ENCODE measurements at places on chromosomes 2 and 18.
A peak's percentile ranks its signal among the peaks of the same experiment; 100 is the strongest.

DNA sequence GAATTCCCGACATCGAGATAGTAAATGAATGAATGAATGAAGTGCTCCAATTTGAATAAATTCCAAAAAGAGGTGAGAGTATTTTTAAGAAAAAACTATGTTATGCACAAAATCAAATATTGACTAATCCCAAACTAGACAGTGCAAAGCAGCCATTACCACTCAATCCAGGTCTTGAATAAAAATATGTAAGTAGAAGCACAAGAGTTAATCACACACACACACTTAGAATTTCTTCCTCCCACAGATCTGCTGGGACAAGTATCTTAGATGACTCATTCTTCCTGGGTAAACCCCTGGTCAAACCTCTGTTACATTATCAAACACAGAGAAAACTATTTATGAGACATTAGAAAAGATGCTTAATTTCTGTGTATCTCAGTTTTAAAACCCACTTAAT lies 102.0 kb downstream of the PLA2R1 start:
- DNase-seq: no peak

DNA sequence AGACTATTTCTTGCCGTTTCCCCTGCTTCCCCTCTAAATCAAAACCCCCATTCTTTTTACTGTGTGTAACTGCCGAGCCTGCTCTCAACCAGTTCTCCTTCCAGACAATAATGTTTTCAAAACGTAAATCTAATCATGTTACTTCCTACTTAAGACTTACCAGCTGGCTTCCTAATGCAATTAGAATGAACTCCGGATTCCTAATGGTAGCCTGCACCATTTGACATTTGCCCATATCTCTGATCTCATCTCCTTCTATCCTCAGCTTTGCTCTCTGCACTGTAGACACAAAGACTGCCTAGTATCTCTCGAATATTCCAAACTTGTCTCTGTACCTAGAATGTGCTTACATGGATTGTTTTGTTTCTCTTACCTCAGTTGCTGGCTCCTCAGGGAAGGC lies 12.9 kb downstream of the TTL start:
- DNase-seq: no peak

DNA sequence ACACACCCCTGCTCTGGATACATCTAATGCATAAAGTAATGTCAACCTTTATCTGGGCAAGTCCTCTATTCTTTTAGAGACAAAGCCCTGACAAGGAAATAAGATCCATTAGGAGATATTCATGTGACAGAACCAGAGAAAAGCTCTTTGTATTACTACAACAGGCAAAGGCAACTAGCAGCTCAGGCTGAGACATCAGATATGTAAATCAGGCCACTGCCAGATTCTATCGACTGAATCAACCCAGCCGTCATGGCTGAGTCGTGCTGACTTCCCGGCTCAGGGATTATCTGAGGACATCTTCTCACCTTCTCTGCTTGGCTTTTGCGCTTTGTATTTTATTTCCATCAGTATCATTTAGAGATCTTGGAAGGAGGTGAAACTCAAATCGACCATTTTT lies 294.5 kb downstream of the PLCL1 start:
- peak; percentile 16 for DNase-seq

DNA sequence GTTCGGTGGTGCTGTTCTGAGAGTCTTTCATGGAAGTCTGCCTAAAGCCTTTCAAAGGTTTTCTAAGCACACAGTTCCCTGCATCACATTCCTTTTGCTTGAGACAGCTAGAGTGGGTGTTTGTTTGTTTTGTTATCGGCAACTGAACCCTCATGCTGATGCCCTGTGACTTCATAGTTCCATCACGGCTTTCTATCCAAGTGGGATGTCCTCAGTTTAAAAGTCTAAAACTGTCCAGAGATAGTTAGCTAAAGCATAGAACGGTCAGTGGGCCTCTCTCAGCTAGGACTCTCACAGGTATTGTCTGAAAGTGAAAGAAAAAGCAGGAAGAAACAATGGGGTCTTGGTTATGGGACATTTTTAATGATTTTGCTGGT lies 337.3 kb downstream of the OSR1 start:
- peak; percentile 20 for DNase-seq

- DNase-seq: no peak
Measured at GRCh38 chr2:138979131-138979785, 199.1 kb upstream of the NXPH2 start.

DNA sequence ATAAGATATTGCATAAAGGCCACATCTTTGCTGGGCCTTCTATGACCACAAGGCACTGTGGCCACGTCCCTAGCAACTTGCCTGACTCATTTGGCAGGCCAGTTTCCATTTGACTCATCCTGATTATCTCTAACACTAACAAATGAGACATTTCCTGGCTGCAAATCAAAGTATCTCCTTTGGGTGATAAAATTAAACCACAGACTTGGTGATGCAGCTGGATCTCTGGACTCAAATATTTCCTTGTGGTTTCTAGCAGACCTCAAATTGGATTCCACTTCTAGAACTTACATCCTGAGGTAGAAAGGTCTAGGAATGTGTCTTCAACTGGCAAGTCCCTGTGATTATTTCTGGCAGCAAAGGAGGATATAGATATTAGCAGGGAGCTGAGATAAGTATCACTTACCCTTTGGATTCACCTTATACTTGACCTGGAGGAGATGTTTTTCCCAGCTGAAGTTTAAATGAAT lies 167.9 kb upstream of the NXPH2 start:
- DNase-seq: no peak

- no peak for DNase-seq
Measured at GRCh38 chr2:556485-556884, 120.7 kb downstream of the TMEM18 start.

- no peak for DNase-seq
Measured at GRCh38 chr2:238582159-238582558, 155.4 kb downstream of the ASB1 start.

- no peak for DNase-seq
Measured at GRCh38 chr18:8839281-8839680, 133.9 kb downstream of the MTCL1 start.

GRCh38 chr2:155633887-155634570 lies 698.5 kb downstream of the NR4A2 start:
- DNase-seq: no peak

- DNase-seq: no peak
Measured at GRCh38 chr2:211367711-211368110, 811.3 kb downstream of the CPS1 start.

GRCh38 chr2:134120733-134121630 lies 132.9 kb upstream of the MGAT5 start:
- no peak for DNase-seq

DNA sequence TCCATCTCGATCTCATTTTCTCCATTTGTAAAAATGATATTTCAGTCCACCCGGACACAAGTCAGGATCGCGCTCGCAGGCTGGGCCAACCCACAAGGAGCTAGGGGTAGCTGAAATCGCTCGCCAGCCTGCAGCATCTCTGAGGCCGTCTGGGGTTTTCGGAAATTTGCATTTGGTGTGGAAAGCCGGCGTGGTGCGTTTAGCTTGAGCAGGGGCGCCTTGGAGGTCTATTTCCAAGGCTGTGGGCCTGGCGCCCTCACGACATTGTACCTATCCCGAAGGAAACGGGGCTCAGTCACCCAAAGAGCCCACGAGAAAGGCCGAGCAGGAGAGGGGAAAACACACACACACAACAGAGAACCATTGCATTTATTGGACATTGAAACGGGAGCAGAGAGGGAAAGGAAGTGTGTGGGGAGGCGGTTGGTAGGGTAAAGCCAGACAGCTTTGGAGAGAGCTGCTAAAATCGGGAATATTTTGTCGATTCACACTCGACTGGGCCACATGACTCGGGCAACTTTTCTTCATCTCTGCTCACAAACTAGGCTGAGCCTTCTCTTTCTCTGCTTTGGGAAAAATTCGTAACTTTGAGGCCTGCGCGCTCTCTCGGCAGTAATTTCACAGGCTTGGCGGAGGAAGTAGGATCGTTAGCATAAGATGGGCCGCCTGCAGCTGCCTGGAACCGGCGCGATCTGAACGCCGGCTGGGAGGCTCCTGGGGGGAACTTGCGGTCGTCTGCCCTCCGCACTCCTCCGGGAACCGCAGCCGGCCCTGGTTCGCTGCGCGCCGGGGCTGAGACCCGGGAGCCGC lies 1.1 kb upstream of the HOXD8 start:
- no peak for DNase-seq

DNA sequence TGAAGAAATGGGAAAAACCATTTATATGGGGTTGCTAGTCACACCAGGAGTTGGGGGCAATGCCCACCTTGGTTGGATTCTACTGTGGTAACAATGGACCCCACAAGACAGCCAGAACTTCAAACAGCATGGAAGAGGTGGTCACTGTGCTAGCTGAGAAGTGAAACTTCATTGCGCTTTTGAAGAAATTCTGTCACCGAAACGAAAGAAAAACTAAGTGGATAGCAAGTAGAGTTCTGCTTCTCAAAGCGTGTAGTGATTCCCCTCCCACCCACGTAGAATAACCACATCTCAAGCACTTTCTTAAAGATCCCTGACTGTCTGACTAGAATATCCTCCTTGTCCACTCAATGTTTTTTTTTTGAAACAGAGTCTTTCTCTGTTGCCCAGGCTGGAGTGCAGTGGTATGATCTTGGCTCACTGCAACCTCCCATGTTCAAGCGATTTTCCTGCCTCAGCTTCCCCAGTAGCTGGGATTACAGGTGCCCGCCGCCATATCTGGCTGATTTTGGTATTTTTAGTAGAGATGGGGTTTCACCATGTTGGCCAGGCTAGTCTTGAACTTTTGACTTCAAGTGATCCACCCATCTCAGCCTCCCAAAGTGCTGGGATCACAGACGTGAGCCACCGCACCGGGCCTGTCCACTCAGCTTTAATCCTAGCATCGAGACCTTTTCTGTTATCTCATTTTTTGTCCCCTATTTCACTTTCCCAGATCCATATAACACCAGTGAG lies 30.1 kb upstream of the CCL20 start:
- DNase-seq: no peak

DNA sequence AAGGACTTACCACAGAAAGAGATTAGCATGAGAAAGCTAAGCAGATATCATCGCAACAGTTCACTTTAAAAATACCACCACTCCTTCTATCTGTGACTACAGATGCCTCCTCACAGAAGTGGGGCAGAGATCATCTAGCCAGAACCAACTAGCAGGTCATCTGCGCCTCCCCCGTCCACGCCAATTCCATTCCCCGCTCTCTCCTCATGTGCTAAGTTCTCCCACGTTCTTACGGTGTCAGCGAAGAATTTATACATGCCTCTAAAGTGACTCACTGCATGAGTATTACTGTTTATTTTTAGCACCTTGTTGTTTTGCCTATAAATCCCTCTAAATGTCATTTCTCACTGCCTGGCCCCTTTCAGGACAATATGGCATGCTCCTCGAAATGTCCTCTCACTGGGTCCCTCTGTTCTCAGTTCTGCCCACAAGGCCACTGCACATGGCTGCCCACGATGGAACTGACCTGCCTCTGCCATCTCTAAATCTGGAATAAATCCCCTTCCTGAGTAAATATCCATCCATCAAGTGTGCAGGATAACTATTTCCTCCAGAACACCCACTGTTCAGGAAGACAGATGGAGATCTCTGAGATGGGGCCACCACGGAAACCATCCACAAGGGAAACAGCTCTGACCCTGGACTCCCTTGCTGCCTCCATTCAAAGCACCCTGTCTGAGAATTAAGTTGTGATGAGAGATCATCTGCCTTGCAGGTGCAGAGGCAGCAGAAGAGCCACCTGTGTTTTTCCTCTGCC lies 137.7 kb downstream of the IRS1 start:
- no peak for DNase-seq

DNA sequence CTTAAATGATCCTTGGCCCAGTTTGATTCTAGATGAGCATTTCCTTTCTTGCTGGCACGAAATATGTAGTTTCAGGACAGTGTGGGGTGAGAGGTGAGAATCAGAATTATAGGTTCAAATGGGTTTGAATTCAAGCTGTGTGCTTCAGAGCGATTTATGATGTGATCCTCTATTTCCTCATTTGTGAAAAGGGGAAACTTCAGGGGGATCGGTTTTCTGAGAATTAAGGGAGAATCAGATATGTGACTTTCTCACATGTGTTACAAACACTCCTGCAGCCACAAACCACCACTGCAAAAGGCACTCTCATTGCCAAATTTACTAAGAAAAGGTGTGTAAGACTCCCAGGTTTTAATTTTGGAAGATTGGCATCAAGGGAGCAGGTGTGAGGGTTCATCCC lies 24.4 kb downstream of the HK2 start:
- no peak for DNase-seq

DNA sequence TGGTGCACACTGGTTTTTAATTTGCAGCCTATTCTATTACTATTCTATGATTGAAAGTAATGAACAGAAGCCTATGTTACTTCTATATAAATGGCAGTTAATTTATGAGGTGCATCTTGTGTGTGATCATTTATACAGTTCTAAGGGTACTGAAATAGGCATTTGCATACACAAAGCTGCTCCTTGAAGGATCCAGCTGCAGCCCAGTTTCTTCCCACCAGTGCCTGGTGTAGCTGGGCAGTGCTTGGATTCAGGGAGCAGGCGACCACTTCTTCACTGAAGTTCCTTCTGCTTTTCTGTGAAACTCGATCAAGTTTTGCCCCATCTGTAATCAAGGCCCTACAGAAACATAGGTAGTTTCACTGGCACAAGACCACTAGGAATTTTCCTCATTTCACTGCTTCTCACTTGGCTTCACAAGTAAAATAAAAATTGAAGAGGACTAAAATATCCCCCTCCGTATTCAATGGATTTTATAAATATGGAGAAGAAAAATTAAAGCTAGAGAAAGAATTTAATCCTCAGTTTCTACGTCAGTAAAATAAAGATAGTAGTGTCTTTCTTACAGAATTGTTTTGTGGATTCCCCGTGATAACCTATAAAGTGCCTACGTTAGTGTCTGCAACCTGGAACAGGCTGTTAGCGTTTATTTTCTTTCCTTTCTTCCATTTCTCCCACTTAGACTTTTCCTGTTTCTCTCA lies 1.7 kb upstream of the LPIN2 start:
- no peak for DNase-seq

DNA sequence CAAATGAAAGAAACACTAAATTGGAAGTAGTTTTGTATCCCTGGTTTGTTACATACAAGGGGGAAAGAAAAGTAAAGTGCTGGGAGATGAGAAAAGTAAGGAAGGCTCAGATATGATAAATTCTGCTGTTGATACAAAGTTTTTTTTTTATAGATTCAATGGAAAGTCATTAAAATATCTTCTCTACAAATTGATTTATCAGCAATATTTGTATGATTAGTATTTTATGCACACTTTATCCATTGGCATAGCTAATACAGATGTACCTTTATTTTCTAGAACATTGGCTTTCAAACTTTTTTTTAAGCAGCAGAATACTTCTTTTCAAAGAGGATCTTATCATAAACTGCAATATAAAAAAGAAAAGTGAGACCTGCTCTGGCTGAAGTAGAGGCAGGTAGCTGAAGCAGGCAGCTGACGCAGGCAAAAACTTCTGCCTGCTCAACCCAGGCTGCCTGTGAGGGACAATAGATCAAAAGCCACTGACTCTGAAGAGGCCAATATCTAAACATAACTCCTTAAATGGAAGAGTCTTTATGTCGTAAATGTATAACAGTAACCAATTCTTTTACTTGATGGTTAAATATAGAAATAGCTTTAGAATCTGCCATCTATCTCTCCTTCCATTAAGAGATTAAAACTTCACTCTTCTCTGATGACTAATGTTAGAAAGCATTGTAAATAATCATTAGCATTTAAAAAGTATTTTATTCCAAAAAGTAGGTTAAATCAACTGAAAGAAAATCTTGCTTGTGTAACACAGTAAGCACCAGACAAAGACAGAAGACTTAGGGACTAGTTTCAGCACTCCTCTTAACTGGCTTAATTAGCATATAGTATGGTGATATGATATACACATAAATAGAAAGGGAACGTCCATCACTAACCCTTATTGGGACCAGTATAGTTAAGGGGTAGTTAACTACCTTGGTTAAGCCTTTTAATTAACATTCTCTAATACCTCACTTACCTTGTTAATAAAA lies 174.2 kb downstream of the SLC39A10 start:
- peak; percentile 2 for DNase-seq
